Stimulated activated CD8-positive, alpha-beta memory T cell treated with anti-CD3 and anti-CD28 coated beads, Interleukin-2, amount 100 ng/mL, for 48 hours (primary cell): ENCODE measurements at places on chromosomes 6 and 20.
A peak's percentile ranks its signal among the peaks of the same experiment; 100 is the strongest.

GRCh38 chr6:88910922-88911778, 52.3 kb downstream of the RNGTT start:
- DNase-seq = no peak

DNA sequence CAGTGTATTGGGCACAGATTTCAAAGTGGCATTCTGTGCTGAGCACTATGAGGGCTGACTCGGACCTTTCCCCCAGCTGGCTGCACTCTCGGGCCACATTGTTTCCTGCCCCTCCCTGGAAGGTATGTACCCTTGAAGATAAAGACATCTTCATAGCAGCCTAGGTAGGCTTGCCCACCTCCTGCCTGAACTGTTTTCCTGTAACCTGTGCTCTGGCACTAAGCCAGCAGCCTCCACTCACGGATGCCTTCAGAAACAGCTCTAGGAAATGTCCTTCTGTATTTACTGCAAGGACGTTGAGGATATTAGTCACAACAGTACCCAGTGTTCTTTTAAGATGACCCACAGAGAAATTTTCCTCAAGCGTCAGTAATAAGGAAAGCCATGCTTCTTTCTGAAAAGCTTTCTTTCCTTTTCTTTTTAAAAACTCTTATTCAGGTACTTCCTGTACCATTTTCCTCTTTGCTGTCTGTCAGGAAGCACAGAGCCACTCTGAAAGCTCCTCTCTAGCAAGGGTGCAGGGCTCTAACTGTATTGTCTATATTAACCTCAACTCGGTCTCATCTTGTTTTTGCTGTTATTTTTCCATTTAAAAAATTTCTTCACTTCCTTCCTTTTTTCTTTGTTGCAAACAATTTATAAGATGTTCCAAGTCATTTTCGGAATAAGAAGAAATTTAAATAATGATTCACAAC, 43.5 kb downstream of the TTI1 start:
- DNase-seq = no peak

DNA sequence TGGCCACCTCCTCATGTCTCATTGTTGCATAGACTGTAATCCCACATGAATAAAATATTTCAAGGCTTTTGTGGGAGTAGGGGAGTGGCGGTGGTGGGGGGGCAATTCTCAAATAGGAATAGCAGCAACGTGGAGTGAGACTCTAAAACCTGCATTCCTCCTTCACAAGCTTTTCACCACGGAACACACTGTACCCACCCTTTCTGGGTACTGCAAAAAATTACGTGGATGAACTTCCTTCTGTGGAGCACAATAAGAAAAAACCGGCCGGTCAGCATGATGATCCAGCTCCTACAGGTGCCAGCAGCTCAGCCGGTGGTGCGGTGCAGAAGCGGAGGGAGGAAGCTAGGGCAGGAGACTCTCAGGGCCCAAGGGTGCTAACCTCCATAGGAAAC, 930 bp upstream of the RRAGD start:
- DNase-seq = no peak

DNA sequence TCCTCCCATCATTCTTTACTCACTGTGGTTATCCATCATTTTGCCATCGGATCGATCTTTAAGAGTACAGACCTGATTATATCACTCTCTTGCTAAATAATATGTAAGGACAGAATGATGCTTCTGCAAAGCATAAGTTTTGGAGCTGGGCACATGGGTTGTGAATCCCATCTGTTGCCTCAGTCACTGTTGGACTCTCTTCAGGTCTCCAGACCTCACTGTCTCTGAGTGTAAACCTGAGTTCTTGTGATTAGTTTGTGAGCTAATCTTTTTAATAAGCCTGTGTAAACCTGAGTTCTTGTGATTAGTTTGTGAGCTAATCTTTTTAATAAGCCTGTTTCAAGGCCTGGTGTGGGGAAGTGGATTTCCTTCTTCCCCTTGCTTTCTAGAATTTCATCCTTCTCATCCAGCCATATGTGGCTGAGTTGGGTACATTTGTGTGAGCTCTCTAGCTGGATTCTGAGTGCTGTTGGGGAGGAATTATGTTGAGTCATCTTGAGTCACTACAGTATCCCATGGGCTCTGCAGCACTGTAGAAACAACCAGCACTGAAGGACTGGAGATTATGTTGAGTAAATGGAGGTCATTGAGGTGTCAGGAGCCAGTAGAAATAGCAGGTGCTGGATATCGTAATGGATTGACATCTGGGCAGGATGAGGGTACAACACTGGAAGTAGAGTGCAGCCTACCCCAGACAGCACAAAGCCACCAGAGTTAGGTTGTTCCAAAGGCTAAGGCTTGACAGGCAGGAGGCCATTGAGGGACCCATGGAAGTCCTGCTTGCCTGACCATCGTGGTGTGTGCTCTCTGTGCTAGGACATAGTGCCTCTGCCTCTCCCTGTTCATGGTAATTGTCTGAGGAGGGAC, 52.4 kb downstream of the SCAND1 start:
- no peak for DNase-seq

GRCh38 chr6:40349901-40350746, 237.0 kb downstream of the LRFN2 start:
- DNase-seq = no peak

- DNase-seq = no peak
Measured at GRCh38 chr6:16527691-16528090, 233.6 kb downstream of the ATXN1 start.

DNA sequence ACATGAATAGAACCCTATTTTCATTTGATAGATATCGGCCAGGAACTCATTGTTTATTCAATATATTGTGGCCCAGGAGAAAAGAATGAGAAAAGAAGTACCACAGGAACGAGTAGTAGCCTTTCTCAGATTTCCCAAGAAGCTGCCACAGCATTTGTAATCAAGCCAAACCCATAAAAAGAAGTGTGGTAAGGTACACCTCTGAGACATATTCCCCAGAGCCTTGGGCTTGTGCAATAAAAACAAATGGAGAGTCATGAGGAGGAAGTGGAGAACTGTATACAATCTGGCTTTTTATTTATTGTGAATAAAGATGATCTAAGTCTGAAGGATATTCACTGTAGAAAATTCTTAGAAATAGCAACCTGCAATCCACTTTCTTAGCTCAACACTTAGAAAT, 36.7 kb downstream of the KIF6 start:
- no peak for DNase-seq

DNA sequence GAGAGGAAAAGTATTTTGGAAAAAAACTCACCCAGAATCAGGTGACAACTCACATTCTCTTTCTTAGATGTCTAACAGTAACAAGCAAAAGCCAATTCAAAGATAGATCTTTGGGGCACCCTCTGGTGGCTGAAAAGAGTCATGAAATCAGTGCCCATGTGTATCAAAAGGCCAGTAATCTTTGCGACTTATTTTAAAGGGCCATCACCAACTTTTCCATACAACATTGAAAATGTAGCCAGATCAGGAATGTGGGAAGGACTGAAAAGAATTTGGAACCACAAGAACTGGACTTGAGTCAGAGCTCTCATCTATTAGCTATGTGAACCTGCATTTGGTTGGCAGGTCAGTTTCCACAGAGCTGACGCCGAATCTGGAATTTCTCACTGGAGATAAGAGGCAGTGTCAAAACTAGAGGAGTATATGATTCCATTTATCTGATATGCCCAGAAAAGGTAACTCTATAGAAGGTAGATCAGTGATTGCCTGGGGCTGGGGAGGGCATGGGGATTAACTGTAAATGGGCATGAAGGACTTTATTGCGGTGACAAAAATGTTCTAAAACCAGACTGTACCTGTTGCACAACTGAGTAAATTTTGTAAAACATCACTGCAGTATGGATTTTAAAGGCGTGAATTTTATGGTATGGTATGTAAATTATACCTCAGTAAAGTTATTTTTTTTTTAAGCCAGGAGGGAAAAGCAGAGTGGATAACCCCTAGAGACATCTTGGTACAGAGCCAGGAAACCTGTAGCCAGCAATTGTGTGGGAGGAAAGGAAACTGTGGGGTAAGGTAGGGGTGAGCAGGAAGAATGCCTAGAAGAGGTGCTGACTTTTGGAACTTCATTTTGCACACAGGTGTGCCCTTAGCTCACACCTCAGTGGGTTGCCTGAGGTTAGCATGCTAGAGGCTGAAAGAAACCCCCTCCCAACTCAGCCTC, 117.1 kb upstream of the ASF1A start:
- peak; percentile 37 for DNase-seq

GRCh38 chr6:47286301-47286700, 23.4 kb downstream of the TNFRSF21 start:
- no peak for DNase-seq

GRCh38 chr6:53309059-53309900, 39.5 kb downstream of the ELOVL5 start:
- DNase-seq = no peak

DNA sequence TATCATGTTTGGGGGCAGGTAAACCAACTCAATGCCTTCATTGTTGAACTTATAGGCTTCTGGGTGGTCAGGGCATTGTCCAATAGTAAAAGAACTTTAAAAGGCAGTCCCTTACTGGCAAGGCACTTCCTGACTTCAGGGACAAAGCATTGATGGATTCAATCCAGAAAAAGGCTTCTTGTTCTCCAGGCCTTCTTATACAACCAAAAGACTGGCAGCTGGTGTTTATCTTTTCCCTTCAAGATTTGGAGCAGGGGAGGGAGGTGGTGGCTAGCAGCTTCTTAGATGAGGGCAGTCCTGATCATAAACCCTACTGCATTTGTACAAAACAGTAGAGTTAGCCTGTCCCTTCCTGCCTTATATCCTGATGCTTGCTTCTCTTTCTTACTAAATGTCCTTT, 57.5 kb downstream of the NCOA3 start:
- DNase-seq = no peak

DNA sequence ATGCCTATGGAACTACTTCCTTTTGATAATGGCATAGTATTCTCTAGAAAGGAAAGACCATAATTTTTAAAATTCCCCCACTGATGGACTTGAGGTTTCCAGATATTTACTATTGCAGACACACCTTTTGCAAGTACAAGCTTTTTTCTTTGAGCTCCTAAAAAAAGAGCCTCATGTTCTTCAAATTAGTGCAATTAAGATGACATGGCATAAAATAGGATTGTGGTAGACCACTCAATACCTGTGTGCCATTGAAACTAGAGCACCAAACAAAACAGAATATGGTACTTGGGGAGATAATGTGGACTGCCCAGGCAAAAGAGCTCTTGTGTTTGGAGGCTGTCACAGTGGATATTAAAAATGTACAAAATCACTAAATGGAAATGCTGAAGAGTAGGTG, 19.0 kb upstream of the LAMA2 start:
- no peak for DNase-seq

- no peak for DNase-seq
Measured at GRCh38 chr6:146041282-146041681, 12.4 kb downstream of the GRM1 start.

- DNase-seq = no peak
Measured at GRCh38 chr6:120363429-120363828, 970.9 kb downstream of the TBC1D32 start.
